Peyer's patch (tissue), 4 donors: ENCODE measurements at places on chromosomes 7 and 10. TPM values are rescaled to one million over a fixed set of nuclear protein-coding genes. Genes with fewer than 3 reads are reported as not detected.
A peak's percentile ranks its signal among the peaks of the same experiment; 100 is the strongest.

DNA sequence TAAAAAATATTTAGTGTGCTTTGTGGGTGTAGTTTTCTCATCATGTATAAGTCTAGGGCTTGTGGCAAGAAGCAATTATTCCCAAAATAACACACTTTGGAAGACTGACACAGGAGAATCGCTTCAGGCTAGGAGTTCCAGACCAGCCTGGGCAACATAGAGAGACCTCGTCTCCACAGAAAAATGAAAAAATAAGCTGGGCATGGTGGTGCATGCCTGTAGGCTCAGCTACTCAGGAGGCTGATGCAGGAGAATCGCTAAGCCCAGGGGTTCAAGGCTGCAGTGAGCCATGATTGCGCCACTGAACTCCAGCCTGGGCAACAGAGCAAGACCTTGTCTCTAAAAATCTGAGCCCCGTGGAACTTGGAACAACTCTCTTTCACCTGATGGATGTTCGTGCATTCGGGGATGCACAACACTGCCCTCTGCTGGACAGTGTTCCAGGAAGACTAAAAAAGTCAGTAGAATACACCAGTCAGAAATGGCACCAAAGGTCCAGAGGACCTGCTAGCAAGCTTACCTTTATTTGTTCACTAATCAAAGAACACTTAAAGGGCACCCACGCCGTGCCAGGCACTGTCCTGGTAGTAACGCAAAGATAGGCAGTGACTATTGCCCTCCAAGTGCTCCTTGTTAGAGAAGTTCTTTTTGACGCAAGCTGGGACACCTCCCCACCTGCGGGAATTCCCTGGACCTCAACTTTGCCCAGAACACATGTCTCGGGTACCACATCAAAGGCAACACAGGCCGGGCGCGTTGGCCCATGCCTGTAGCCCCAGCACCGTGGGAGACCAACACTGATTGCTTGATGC is 81.9 kb upstream of the CALN1 start:
- DNase-seq = peak; percentile 56

DNA sequence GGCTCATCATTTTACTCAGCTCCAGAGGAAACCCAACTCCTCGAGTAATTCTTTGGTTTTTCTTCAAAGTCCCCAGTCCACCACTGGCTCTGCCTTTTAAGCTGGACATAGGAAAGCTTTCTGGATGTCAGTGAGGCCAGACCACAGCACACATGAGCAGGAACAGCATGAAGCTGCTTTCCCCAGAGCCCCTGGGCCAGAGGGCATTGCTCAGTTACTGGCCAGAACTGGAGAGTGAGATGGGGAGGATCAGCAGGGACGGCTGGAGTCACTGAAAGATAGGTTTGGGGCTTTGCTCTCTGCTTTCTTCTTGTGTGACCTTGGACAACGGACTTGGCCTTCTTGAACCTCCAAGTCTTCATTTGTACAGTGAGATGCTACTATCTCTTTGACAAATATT is 43.1 kb downstream of the PARP12 start:
- DNase-seq = no peak

DNA sequence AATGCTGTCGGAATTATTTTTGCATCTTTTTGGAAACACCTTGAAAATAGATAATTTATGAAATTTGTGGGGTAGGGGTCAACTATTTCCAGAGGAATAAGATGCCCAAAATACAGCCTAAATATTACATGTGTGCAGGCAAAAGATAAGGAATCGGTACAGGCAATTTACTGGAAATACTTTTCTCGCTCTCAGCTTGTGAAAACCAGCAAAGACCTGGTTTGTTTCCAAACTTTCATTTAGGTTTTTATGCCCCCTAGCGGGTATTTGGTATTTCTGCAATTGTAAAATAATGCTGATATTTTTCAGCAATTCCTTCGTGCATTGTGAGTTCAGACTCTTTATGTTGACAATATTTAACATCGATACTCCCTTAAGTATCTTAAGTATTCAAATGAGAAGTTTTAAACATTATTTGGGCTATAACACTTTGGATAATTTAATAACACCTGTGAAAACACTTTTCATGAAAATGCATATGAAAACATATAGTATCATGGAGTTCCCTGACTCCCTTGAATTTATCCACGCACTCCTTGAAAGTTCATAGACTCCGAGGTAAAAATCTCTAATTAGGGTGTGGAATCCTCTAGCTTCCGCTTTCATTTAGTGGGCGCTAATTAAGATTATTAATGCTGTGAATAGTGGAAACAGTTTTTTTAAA is 132.4 kb downstream of the TSPAN12 start:
- no peak for DNase-seq

GRCh38 chr10:104862-105565 is 30.2 kb upstream of the ZMYND11 start:
- DNase-seq = no peak

GRCh38 chr7:43530553-43531410 is 52.1 kb upstream of the STK17A start:
- DNase-seq = no peak

GRCh38 chr7:152072421-152072820 is 46.9 kb downstream of the GALNT11 start:
- no peak for DNase-seq

- DNase-seq = no peak
These were observed 2.2 kb upstream of the MET start for GRCh38 chr7:116669769-116670168.

DNA sequence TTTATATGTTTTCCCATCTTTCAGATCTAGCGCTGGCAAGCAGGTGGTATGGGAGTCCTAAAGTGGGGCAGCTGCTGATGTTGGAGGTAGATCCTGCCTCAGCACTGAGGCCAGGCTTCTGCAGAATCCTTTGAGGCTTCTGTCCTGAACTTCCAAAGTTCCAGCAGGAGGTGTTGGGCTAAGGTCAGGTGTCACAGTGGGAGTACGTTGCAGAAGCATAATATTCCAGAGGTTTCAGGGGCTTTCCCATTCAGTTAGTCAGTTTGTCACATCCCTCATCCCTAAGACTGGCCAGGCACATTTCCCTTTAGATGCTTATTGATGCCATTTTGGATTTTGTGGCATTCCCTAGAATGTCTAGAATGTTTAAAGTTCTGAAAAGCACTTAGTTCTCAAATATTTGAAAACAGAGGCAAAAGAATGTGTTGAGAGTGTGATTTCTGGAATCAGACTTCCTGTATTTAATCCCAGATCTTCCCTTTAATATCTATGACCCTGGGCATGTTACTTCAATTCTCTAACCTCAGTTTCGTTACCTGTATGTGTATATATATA is 319.1 kb upstream of the PHYHIPL start:
- DNase-seq = no peak

DNA sequence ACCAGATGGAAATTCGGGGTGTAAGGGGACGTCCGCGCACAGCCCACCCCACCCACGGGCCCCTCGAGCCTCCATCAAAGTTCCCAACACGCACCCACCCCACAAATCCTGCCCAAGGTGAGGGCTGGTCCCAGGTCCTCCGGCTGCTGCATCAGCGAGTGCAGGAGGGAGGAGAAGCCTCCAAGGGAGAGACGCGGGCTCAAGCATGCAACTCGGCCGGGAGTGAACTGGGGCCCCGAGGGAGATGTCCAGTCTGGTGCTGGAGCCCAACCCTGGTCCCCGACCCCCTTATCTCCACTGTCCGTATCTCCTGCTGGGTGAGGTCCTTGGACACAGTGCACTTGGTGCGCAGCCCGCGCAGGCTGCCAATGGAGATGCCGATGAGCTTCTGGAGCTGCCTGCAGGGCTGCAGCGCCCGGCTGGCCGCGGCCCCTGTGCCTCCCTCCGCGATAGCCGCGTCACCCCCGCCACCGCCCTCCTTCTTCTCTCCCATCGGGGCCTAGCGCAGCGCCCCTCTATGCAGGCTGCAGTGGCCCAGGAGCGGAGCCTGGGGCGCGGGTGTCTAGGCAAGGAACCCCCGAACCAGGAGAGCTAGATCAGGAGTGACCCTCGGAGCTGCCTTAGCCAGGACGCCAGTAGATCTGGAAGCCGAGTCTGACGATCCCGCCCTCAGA is 489.2 kb downstream of the ZNF33B start:
- DNase-seq = no peak

Gene PLXDC2
- 38.0 TPM for total RNA-seq

Gene LAMB1
- total RNA-seq = 165 TPM

Gene BTAF1
- 40.9 TPM for total RNA-seq

Gene ZNF248
- total RNA-seq = 15.7 TPM

Gene LIPN
- total RNA-seq = not detected

Gene CALHM1
- total RNA-seq = 0.85 TPM

Gene OR13A1
- not detected for total RNA-seq

Gene SUPV3L1
- 24.4 TPM for total RNA-seq

Gene POT1
- total RNA-seq = 3.9 TPM

Gene OR6V1
- not detected for total RNA-seq
